ENCODE measurements at places on chromosomes 5 and 9.

DNA sequence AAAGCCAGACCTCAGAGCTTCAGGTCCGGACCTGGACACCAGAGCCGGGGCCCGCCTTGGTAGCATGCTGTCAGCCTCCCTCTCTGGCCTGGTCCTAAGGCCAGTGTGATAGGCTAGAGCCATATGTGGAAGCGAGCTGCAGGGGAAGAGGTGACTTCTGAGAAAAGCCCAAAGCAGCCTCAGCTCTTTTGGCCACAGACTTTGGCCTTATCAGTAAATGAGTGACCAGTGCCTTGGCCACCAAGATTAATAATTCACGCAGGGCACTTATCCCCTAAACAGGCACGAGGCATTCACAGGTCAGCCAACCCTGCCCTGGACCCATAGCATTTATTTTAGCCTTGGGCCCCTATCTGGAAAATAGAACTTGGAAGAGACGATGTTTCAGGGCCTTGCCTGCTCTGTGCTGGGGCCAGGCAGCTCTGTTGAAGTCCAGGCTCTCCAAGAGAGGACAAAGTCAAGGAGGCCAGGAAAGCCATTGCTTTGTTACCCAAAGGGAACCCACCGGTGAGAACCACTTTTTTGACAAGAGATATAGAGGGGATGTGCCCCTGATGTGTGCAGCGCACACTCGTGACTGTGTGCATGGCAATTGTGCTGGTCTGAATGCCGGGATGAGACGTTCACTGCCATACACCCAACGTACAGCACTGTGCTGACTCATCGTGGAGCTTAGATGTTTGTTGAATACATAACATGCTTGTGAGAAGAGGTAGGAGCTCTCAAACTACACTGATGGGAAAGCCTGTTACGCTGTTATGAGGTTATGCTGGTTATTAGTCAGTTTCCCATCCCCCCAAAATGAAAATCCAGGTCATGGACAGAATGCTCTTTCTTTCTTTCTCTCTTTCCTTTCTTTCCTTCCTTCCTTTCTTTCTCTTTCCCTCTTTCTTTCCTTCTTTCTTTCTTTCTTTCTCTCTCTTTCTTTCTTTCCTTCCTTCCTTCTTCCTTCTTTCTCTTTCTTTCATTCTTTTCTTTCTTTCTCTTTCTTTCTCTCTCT, 5.0 kb upstream of the SLC34A1 start:
- no peak for DNase-seq

DNA sequence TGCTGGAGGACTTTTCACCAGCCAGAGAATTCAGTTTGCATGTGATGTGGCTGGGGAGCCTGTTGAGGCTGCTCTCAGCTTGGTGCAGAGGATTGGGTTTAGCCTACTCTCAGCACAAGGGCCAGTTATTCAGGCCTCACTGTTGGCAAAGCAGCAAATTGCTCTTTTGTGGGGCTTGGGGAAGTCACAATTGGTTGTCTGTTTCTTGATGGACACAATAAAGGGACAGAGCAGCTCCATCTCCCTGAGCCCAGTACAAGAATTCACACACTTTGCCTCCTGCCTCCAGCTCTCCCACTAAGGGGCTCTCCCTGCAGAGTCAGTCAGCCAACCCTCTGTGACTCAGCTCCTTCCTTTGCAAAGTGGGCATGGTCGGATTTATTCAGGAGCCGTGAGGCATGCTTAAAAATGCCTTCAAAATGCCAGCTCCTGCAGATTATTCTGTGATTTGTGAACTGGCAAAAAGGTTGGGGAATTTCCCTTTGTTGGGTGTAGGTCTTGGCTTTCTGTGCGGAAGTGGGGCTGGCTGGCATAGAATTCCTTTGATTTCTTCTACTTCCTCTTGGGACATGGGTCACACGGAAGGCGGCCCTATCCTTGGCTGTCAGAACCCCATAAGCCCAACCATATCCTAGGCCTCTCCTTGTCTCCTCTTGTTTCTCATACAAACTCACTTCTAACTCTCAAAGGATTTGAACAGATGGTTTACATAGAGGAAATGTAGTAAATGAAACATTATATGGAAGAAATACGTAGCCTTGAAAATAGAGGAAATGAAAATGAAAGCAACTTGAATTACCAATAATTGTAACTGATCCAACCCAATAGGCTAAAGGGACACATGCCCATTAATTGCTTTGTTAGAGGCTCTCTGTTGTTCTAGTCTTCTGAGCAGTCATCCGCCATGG, 118.7 kb upstream of the CD180 start:
- no peak for DNase-seq

DNA sequence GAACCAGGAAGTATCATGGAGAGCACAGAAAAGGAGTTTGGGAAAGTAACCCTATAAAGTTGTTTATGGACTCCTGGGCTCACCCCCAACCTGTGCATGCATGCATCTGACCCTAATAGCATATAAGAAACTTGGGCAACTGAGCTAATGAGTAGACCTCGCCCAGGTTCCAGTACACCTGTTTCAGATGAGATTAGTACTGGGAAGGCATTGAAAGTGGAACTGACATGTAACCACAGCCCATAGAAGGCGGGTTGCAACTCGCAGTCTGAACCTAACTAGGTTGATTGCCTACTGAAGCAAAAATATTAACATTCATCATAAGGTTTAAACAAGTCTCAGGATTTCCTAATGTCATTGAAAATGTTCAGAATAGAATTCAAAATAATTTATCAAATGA, 87.0 kb downstream of the WNK2 start:
- DNase-seq, result no peak

DNA sequence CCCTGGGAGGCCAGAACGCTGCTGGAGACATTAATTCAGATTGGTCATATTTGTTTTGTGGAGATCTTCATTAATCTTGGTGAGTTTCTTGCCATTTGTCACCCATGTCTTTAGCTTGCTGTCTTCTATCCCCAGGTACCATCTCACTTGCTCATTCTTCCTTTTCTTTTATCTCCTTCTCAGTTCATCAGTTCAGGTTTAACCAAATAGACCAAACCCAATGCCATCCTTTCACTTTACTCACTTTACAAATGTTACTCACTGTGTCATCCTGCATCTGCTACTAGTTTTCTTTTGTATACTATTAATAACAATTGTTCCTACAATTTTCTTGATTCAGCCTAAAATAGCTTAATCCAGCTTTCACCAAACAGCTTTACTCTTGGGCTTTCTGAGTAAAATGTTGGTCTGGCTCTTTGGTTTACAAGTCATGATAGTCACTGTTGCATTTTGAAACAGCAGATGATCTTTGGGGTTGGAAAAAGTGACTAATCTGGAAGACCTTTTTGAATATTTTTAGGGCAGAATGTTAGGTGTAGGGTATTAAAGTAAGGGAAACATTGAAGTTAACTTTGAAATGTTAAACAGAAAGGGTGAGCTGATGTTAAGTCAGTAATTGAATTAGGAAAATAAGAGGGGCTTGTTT, 246.9 kb downstream of the ZSWIM6 start:
- DNase-seq, result no peak

DNA sequence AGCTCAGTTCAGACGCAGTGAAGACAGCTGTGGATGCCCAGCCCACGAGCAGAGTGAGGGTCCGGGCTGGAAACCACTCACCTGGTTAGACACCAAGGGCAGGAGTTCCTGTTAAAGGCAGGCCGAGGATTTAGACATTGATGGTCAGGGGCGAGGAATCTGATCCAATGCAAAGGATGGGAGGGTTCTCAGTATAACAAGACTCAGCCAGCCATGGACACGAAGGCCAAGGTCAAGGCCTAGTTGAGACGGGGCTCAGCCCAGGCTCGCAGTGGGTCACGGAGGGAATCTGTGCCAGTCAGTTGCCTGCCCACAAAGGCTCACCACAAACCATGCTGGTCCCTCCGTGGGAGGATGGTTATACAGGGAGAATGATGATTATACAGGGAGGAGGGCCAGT, 63.3 kb upstream of the FCN1 start:
- no peak for DNase-seq

- no peak for DNase-seq
These were observed 39.8 kb upstream of the KCNMB1 start for GRCh38 chr5:170429014-170429413.

- DNase-seq, result no peak
These were observed 39.8 kb downstream of the NEK6 start for GRCh38 chr9:124297551-124297901.

GRCh38 chr9:6782981-6783380, 25.2 kb downstream of the KDM4C start:
- DNase-seq, result no peak

DNA sequence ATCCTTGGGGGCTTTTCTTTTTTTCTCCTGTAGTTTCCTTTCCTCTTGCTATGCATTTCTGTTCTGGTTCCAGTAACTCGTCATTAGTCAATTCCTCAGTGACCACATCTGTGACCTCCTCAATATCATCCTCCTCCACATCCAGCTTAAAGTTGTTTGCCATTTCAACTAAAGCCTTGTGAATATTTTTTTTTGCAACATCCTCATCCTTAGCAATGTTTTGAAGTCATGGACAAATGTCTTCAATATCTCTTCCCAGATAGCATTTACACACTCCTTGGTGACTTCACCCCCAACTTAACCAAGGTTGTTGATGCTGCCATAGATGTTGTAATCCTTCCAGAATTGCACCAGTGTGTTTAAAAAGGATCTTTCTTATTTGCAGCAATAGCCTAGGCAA, 14.7 kb upstream of the ADRB2 start:
- DNase-seq, result no peak

DNA sequence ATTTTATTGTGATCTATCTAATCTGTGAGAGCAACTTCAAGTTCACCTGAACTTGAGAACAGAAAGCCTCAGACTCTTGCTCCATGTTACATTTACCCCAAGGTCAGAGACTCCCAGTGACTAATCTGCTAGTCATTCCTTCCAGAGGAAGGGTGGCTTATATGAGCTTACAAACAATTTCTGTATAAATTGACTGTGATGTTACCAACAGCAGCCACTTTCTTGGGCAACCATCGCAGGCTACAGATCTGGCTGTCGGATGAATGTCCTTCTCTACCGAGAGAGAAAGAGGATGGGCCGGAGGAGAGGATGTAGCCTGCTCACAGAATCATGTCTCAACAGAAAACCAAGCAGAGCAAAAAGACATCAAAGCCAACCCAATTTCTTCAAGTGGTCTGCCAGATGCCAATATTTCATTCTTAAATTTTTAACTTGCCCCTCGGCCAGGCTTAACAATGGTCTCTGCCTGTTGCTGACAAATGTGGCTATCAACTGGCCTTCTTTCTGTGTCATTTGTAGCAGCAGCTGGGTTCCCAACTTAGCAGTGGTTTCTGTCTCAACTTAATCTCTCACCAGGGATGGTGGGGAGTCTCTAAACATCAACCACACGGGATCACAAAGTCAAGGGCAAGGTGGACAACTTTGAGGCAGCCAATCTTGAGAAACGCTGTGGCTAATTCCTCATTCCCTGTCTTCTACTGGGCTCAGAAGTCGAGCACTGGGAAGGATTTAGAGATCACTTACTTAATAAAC, 81.3 kb downstream of the RAPGEF1 start:
- no peak for DNase-seq

DNA sequence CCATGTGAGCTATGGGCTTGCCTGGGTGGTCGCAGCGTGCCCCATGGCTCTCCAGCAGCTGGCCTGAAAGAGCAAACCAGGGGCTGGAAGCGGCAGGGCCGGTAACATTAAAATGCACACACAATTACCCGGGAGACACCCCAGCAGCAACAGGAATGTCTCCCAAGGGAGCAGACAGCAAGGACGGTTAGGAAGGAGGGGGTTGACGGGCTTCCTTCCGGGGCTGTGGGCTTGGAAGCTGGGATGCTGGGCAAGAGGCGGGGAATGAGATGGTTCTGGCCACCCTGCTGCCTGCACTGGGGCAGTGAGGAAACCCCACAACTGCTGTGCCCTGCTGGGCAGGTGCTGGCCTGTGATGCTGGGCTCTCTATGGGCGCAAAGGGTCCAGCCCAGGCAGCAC, 71.8 kb upstream of the ADAMTS2 start:
- DNase-seq, result no peak

DNA sequence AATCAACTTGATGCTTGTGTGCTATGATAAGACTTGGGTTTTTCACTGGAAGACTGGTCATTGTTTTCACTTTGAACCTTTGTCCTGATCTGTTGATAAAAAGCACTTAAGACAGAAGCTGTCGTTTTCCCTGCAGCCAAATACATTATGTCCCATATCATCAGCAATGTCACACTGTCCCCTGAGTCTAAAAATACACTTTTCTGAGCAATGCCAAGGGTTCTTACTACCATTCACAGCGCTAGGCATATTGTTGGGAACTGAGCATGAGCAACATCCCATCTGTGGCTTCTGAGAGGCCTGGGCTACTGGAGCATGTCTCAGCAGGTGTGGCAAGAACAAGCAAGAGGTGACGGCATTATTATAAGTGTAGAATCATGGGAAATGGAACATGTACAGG, 81.8 kb downstream of the SEMA6A start:
- no peak for DNase-seq

GRCh38 chr5:117295941-117296340, 721.3 kb upstream of the SEMA6A start:
- DNase-seq, result no peak

DNA sequence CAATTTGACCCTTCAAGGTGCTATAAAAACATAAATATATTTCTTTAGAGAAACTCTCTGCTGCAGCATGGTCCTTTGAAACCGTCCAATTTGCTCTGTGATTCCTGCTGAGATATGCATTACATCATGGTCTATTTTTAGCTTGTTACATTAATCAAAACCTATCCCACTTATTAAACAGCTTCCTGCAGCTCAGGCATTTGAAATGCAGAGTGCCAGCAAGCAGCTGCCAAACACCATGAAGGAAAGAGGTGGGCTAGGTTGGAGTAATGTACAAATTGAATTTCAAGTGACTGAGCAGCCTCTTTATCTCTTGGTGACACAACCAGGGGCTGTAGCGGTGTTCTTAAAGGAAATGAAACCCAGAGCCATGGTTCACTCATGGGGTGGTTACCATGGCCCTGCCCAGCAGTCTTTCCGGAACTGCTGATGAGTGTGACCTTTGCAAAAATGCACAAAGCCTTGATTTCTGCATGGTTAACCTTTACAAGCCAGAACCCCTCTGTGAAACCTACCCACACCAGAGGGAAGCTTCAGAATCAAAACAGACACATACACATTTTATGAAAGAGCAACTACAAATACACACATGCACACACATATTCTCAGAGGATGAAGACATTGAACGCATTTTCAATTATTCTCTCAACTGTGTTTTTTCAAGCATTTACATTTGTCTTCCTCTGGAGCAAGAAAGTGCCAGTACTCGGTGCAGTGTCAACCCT, 155.8 kb upstream of the ZNF608 start:
- DNase-seq, result no peak

GRCh38 chr9:127199001-127199791, 65.4 kb upstream of the GARNL3 start:
- DNase-seq, result peak; percentile 78

DNA sequence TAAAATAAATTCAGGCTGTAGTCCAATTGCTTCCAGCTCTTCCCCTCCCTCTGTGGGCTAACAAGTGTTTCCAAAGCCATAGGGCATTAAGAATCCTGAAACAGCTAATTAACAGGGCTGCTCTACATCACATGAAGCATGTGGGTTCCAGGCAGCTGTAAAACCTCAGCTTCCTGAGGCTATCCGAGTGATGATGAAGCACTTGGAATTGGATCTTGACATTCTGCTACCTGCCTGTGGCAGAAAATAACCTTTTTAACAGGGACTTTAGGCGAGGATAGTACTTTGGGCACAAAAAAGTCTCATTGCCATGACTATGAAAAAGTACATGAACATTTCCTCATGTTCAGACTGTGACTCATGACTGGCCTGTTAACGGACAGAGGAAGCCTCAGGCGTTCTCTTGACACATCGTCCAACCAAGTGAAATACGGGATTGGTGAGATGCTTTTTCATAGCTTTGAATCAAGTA, 107.2 kb downstream of the PDE4D start:
- no peak for DNase-seq

GRCh38 chr5:145947581-145947980, 11.2 kb downstream of the SH3RF2 start:
- DNase-seq, result no peak
